ENCODE measurements at places on chromosomes 5 and 9.

DNA sequence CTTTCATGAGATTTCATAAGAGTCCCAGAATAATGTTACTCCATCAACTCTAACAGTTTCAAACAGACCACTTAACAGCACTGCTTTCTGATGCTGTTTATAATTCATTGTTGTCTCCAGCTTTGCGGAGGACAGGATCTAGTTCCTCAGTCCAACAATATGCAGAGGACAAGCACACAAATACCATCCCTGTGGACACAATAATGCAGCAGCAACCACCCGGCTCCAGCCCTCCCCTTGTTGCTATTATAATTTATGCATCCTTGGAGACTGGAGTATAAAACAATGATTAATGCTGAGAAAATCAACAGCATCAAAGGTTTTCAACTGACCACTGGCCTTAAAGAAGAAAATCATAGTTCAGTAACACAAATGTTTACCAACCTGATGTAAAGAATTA lies 108.3 kb downstream of the DENND1A start:
- DNase-seq = no peak

- DNase-seq = no peak
Observed at GRCh38 chr5:35876922-35877321, 20.2 kb downstream of the IL7R start.

DNA sequence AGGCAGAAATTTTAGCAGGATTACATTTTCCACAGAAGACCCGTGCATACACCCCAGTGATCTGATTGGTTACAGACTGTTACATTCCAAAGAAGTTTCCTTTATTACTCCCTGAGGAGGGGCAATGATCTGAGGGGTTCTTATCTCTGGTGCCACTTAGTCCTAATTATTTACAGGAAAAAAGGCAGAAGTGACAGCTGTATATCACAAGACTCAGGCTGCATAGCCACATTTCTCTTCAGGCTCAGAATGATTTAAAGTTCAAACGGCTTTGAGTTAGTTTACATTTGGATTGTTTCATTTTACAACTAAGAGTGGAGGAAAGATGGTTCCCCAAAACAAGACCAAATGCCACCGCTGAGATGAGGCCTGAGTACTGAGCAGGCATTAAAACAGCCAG lies 17.3 kb downstream of the NAIF1 start:
- no peak for DNase-seq

GRCh38 chr5:13063088-13063487 lies 881.4 kb downstream of the DNAH5 start:
- no peak for DNase-seq

DNA sequence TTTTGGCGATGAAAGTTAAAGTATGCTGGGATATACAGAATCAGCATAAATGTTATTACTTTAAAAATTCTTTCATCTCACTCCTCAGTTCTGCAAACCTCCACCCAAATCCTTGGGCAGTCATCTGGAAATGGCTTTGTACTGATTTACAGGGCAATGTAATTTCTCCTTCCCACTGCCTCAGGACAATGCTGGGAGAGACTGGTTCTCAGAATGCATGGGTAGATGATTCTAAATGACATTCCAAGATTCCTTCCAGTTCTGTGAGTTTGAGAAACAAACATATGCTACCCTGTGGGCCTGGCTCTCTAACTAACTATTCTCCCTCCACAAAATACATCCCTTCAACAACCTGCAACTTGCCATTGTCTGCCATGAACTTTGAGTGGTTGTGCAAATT lies 7.5 kb upstream of the PSAT1 start:
- no peak for DNase-seq

GRCh38 chr5:19902316-19902934 lies 85.6 kb downstream of the CDH18 start:
- DNase-seq = no peak

- no peak for DNase-seq
Observed at GRCh38 chr9:130939405-130940026, 469 bp upstream of the FIBCD1 start.

GRCh38 chr9:131999692-132000551 lies 79.7 kb downstream of the MED27 start:
- no peak for DNase-seq

DNA sequence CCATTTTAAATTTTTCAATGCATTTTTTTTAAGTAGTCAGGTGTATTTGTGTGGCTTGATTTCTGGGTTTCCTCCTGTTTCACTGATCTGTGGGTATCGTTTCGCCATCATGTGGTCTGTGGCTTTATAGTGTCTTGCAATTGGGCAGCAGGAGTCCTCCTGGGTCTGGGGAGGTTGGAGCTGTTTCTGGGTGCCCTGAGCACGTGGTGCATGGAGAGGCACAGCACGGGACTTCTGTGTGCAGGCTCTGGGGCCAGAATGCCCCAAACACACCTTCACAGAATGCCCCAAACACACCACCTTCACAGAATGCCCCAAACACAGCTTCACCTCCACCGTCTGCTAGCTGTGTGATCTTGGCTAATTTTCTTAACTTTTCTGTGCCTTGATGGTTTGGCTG lies 82.6 kb upstream of the COL5A1 start:
- peak; percentile 28 for DNase-seq

GRCh38 chr9:108386859-108387384 lies 468.9 kb downstream of the ACTL7B start:
- DNase-seq = no peak

- no peak for DNase-seq
Observed at GRCh38 chr5:5287419-5287818, 135.1 kb upstream of the ICE1 start.

DNA sequence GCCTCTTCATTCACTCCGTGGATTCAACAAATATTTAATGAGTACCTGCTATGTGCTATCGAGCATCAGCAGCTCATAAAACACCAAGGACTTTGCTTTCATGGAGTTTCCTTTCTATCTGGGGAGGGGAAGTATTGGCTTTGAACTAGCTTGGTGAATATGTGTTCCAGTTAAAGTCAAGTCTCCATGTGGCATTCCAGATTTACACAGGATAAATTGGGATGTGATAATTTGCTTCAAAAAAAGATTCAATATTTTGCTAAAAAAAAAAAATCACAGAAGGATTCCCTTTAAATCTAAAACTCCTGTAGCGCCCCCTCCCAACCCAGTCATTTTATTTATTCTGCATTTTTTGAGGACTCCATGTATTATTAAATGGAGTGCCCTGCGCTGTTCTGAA lies 346.3 kb upstream of the SLC30A5 start:
- DNase-seq = no peak

- DNase-seq = no peak
Observed at GRCh38 chr9:33447799-33448553, 583 bp upstream of the AQP3 start.

GRCh38 chr5:141669520-141669919 lies 12.5 kb downstream of the ARAP3 start:
- DNase-seq = no peak

DNA sequence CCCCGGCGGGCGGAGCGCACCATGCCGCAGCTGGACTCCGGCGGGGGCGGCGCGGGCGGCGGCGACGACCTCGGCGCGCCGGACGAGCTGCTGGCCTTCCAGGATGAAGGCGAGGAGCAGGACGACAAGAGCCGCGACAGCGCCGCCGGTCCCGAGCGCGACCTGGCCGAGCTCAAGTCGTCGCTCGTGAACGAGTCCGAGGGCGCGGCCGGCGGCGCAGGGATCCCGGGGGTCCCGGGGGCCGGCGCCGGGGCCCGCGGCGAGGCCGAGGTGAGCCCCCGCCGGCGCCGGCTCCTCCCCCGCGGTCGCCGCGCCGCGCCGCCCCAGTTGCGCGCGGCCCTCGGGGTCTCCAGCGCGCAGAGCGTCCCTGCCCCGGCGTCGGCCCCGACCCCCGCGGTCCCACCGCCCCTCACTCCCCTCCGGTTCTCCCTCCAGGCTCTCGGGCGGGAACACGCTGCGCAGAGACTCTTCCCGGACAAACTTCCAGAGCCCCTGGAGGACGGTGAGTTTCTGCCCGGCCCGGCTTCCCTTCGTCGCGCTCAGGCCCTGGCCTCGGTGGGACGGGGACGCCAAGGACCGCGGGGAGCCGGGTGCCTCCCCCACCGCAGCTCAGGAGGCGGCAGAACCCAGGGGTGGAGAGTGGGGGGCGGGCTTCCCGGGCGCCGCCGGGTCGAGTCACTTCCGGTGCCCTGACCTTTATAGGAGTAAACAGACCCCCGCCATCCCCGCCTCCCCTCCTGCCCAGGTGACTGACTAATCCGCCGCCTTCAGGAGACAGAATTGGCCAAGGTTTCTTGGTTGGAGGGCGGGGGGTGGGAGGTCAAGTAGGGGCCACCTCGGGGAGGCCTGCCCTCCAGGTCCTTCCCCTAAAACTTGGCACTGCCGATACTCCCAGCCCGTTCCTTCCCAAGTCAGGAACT lies 665 bp downstream of the TCF7 start:
- peak; percentile 88 for DNase-seq

GRCh38 chr9:26292943-26293342 lies 599.7 kb downstream of the CAAP1 start:
- DNase-seq = no peak

- no peak for DNase-seq
Observed at GRCh38 chr5:112014783-112015395, 257.9 kb upstream of the NREP start.

GRCh38 chr5:38557308-38557710 lies 863 bp upstream of the LIFR start:
- DNase-seq = no peak

DNA sequence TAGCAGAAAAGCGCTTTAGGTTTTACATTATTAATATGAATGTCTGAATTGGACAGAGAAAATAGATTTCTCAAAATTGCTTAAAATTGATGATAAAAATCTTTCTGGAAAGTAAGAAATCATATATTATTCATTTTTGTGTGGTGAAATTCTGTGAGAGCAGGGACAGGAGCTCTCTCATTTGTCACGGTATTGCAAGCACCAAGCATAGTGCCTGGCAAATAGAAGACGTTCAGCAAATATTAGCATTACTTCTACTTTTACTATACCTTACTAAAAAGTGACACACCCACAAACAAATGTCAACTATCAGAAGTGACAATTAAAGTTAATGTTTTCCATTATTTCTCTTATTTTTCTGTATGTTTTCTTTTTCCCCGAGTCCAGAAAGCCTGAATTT lies 69.1 kb downstream of the XRCC4 start:
- DNase-seq = no peak

- DNase-seq = no peak
Observed at GRCh38 chr5:10735569-10736276, 25.3 kb downstream of the DAP start.

- DNase-seq = peak; percentile 57
Observed at GRCh38 chr9:134858051-134858841, 22.4 kb upstream of the FCN2 start.

GRCh38 chr9:34993502-34994259 lies 4.1 kb downstream of the DNAJB5 start:
- peak; percentile 72 for DNase-seq

- no peak for DNase-seq
Observed at GRCh38 chr5:78974011-78974410, 11.1 kb downstream of the ARSB start.

DNA sequence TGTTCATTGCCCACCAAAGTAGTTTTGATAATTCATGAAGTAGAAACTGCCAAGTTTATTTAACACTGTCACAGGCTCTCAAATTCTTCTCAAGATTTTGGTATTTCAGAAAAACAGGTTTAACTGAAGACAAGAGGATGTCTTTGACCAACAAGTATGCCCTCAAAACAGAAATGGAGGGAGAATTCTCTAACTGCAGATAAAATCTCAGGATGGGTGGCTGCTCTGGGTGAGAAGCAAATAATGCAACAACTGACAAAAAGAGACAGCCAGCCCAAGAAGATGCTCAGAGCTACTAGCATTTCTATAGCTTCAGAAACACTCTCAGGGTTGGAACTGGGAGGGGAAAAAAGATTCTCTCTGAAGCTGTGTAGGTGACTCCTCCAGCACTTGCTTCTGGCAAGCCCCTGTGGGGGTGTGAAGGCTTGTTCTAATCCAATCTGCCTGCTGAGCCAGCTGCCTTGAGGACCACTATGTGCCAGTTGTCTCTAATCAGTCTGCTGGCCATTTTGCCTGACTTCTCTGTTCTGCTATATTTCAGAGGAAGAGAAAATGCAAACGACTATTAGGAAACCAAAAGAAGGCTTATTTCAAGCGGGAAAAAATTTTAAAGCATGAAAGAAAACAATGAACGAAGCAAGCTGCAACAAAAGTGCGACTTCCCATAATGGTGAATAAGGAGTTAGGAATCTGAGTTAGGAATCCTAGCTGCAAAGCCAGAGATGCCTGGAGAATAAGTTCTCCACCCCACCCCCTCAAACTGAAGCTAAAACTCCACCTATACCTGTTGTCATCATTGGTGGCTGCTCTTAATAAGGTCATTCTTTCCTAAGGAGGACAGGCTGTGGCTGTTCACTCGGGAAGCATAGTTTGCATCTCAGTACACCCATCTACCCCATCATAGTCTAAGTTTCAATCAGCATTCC lies 147.5 kb downstream of the GNAQ start:
- peak; percentile 78 for DNase-seq

DNA sequence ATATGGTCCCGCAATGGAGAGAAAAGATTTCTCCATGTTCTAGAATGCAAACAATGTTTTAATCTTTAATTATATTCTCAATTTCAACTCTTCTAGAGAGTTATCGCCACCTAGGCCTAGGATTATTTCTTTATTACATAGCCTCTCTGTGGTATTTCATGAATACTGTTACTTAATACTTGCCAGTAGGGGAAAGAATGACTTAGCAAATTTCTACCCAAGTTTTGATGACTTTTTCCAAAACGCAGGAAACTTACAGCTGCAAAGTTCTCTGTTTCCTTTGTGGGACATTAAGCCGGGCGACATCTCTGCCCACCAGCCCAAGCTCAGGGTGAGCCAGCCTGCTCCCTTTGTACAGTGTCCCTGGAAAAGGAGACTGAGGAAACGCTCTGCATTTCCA lies 73.8 kb downstream of the MED27 start:
- no peak for DNase-seq

GRCh38 chr9:6424940-6425339 lies 11.9 kb downstream of the UHRF2 start:
- no peak for DNase-seq

DNA sequence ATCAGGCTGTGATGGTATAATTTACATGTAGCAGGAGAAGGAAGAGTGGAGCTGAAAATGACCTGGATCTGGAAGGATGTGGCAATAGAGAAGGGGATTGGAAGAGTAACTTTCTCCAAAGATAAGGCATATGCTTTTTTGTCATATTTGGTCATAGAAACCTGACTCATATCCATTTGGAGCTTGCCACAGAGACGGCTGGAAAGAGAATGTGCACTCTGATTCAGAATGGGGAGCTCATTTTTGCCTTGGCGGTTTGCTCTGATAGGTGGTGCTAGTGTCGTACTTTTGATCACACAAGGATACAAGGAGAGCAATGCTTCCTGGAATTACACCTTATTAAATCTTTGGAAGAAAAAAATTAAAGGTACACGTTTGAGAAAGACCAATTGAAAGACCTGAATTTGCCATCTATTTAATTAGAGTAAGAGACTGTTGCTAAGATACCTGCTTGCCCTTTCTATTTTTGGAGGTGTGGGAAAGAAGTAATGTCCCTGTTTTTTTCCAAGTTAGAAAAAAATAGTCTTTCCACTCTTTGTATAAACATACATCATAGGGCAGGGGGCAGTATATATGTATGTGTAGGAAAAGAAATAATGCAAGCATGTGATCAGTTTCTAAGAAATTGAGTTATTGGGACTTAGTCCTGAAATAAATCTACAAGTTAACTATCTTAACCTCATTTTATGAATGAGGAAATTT lies 5.4 kb downstream of the LSM11 start:
- DNase-seq = no peak

All from islet precursor cell (in vitro differentiated cells).